ENCODE measurements at places on chromosomes 7 and 10.

DNA sequence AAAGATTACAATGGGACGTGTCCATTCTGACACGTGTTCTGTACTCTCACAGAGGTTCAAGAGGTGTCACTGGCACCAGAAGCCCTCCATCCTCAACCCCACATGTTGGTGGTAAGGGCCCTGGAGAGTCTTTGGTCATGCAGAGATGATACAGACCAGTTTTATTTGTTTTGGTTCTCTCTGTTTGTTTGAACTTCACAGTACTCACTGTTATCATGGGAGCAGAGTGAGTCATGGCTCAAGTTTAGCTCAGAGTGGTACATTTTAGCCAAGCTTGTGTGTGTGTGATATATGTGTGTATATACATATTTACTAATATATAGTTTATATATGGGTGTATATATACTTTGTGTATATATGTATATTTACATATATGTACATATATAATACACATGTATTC, 935.6 kb downstream of the GRID1 start:
- DNase-seq = no peak

- no peak for DNase-seq
These were observed 132.9 kb upstream of the ZMIZ1 start for GRCh38 chr10:78935697-78936407.

GRCh38 chr7:22821702-22822485, 755 bp downstream of the TOMM7 start:
- DNase-seq = no peak

DNA sequence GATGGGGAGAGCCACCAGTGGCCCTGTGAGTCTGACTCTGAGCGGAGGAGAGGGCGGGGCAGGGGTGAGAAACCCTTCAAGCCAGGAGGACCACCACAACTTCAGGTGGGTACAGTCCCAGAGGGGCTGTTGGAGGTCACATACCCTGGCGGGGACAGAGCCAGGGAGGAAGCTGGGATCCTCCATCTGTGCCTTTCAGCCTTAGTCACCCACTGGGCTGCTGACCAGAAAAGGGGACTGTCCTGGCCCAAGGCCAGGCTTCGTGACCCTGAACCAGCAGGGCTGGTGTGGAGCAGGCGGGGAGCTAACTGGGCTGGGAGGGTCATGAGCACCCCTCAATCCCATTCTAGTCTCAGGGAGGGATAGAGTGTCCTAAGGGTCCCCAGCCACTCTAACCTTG, 1.5 kb upstream of the CALHM3 start:
- no peak for DNase-seq

DNA sequence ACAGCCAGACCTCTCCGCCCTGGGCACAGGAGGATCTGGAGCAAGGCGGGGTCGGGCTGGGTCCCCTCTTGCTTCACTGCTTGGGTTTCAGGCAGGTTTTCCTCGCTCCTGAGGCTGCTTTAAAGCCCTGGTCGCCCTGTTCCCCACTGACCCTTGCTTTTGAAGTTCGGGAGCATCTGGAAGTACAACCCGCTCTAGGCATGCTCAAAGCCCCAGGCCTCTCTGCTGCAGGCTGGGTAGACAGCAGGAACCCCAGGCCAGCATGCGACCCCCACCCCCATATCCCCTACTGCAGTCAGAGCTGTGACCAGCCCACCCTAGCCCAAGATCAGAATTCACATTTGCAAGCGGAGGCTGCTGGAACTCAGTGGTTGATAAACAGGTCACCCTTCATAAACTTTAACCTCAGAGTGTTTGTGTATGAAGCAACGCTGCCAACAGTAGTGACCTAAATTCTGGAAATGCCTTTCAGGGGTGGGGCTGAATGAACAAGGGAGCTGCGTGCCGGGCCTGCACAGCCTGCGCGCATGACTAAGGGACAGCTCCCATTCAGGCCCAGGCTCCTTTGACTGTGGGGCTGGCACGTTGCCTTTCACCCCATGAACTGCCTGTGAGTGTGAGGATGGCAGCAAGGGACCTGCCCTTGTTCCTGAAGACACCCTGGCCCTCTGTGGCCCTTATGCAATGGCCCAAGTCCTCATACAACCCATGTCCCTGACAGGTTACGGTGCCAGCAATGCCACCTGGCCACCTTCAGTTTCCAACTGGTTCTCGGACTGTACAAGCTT, 52.5 kb downstream of the PROSER2 start:
- DNase-seq = peak; percentile 95

Data from lower leg skin (tissue), 4 donors.